ENCODE measurements at places on chromosomes 4 and X. TPM values are rescaled to one million over a fixed set of nuclear protein-coding genes. Genes with fewer than 3 reads are reported as not detected.

The DNAAF6 gene
- total RNA-seq = not detected

The LIMCH1 gene
- 0.83 TPM for total RNA-seq

The SSX2B gene
- total RNA-seq = not detected

The FGG gene
- total RNA-seq = not detected

The ZCCHC12 gene
- not detected for total RNA-seq

The ETDA gene
- total RNA-seq = not detected

The SPANXD gene
- not detected for total RNA-seq

The PDZD4 gene
- total RNA-seq = 0.33 TPM

The MID1 gene
- 27.9 TPM for total RNA-seq

The NUDT9 gene
- 13.7 TPM for total RNA-seq

The RPS6KA6 gene
- total RNA-seq = 3.1 TPM

The TCEANC gene
- 3.3 TPM for total RNA-seq

The SRPX gene
- 291 TPM for total RNA-seq

The JCHAIN gene
- total RNA-seq = 5.8 TPM

The ODAPH gene
- total RNA-seq = not detected

The UNC5C gene
- 2.5 TPM for total RNA-seq

The CNKSR2 gene
- total RNA-seq = 0.66 TPM

The AMBN gene
- not detected for total RNA-seq

The PDE6B gene
- total RNA-seq = not detected

The MSMO1 gene
- total RNA-seq = 82.0 TPM

The CLGN gene
- total RNA-seq = 11.6 TPM

The PNMA6A gene
- 8.1 TPM for total RNA-seq

The PPBP gene
- total RNA-seq = not detected

The HS3ST1 gene
- under 0.01 TPM for total RNA-seq

The AGA gene
- total RNA-seq = 69.2 TPM

The TASL gene
- not detected for total RNA-seq

The EDNRA gene
- total RNA-seq = 6.9 TPM

The ZFYVE28 gene
- total RNA-seq = 23.3 TPM

The MAB21L2 gene
- total RNA-seq = 0.66 TPM

The DGKK gene
- total RNA-seq = not detected

The SHROOM4 gene
- total RNA-seq = 0.44 TPM

Data from smooth muscle cell of trachea (primary cell).